Activated naive CD4-positive, alpha-beta T cell treated with anti-CD3 and anti-CD28 coated beads, Interleukin-2, amount 50 U/mL, for 16 hours (primary cell): ENCODE measurements at places on chromosomes 2 and 18.

- DNase-seq: no peak
Observed at GRCh38 chr2:128775914-128776285, 457.2 kb upstream of the HS6ST1 start.

DNA sequence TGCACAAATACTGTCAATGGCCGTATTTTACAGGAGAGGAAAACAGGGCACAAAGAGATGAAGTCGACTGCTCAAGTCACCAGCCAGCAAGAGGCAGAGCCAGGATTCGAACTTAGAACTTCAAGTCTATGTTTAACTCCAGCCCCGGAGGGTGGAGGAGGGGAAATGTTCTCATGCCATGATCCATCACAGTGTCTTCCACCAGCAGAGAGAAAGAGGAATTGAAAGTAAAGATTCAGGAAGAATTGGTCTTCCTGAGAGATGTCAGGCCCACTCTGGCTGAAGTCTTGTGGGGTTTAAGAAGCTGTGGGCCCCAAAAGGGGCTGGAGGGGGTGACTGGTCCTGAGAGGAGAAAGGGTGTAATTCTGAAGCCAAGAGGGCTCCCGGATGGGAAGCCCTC lies 260.0 kb downstream of the TNS1 start:
- no peak for DNase-seq

DNA sequence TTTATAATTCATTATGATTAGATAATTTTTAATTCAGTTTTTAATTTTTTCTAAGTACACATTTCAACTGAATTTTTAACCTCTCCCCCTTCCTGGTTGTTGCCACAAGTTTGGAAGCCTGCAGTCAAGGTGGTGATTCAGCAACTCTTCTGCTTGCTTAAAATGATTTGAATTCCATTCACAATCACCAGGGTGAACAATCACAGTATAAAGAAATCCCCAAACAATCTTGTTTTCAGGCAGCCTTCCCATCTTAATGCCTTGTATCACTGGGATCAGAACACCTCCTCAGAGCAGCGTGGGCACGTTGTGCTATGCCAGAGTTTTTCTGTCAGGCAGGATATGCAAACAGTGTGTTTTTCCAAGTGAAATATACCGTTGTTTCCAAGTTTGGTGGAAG lies 46.7 kb upstream of the BARD1 start:
- no peak for DNase-seq

DNA sequence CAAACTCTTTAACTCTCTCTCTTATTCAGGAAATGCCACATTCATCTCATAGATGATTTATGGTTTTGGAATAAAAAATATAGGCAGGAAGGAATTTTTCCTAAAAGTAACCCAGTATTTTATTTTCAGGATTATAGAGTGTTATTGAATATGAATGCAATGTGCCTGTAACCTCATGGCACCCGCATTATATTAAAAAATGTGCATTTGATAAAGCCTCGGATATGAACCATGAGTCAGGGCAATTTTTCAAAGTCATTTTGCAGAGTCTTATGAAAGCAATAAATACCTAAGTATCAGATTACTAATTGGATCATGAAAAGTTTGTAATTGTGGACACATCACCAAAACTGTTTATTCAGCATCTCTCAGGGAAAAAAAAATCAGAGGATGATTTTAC lies 573.8 kb downstream of the TSN start:
- no peak for DNase-seq

GRCh38 chr18:43758734-43759133 lies 481.4 kb upstream of the SYT4 start:
- no peak for DNase-seq

GRCh38 chr2:185279999-185280398 lies 458.6 kb upstream of the FSIP2 start:
- DNase-seq: no peak

GRCh38 chr18:57439609-57439968 lies 4.4 kb downstream of the ONECUT2 start:
- DNase-seq: no peak

GRCh38 chr2:238456970-238457926 lies 30.5 kb downstream of the ASB1 start:
- no peak for DNase-seq

GRCh38 chr2:35410431-35411061 lies 945.0 kb upstream of the CRIM1 start:
- peak; percentile 23 for DNase-seq

DNA sequence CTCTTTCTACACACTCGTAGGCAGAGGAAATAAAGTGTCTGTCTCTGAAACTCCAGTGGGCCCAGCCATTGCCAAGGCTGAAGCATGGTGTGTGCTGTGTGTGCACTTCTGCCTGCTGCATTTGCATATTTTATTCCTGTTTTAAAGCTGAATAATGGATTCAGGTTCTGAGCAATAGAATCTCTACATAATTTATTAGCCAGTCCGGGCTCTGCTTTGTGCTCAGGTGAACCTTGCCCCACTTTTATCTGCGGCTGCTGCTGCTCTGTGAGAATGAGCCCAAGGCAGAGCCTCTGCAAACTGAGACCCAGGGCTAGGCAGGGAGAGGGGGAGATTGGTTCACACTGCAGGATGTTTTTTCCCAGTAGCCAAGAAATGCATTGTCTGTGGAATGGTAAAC lies 64.6 kb upstream of the SH3BP4 start:
- no peak for DNase-seq

DNA sequence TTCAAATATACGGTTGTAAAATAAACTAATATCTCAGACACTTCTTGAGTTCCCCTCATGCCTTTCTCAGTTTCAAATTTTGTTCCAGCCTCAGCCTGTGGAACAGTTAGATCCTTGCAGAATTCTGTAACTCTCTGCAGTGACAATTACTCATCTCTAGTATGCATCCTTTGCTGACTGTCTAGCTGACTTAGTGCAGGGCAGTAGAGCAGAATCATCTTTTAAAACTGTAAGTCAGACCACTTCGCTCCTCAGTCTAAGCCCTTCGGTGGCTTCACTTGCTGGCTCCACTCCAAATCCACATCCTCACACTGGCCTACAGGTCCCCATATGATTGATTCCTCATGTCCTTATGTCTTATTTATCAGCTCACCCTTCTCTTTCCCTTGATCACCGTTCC lies 164.1 kb upstream of the ZSWIM2 start:
- DNase-seq: no peak

DNA sequence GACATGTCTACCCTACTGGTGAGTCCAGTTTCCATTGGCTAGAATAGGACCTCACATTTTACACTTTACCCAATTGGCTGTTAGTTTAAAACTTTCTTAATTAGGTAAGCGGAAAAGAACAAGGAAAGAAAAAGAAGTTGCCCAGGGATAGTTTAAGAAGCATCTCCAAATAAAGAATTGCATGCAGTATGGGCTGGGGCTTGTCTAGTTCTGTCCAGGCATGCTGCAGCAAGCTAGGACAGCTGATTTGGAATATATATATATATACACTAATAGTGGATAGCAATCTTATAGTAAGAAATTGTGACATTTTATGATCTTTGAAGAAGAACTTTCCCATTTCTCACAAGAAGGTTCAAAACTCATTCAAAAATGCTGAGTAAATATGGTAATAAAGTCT lies 90.0 kb upstream of the ERBB4 start:
- DNase-seq: no peak

DNA sequence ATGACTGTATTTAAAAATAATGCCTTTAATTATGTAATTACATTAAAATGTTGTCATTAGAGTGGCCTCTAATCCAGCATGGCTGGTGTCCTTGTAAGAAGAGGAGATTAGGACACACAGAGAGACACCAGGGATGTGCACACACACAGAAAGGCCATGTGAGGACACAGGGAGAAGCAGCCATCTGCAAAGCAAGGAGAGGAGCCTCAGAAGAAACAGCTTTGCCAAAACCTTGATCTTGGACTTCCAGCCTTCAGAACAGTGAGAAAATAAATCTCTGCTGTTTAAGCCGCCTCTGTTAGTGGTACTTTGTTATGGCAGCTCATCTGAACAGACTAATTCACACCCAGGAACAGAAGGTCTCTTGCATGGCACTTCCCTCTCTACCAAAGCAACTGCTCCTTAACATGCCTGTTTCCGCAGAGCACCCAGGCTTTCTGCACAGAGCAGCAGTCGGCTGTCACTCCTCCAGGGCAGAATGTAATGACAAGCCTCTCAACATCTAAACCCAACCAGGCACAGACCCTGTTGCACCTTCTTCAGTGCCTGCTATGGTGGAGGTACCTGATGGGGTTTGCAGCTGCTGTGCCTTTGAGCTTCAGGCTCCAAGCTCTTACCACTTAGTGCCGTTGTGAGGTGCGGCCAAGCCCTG lies 377.7 kb downstream of the TDRD15 start:
- no peak for DNase-seq
